ENCODE measurements at places on chromosomes 5 and 9. TPM values are rescaled to one million over a fixed set of nuclear protein-coding genes. Genes with fewer than 3 reads are reported as not detected.

GRCh38 chr5:39091940-39092580 is 17.9 kb upstream of the RICTOR start:
- no peak for DNase-seq

DNA sequence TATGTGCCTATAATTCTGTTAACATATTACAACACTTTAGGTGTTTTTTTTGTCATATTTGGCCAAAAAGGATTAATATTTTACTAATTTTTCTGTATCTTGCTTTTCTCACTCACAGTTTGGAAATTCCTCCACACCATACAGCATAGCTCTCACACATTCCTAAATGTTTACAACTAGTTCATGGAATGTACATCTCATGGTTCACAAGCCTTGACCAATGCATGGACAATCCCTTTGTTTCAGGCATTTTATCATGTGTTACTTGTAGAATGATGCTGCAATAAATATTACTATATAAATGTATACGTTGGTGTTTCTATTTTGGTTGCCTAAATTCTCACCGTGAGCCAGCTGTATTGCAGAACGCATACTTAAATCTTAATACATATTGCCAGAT is 80.5 kb upstream of the SPATA31C2 start:
- no peak for DNase-seq

DNA sequence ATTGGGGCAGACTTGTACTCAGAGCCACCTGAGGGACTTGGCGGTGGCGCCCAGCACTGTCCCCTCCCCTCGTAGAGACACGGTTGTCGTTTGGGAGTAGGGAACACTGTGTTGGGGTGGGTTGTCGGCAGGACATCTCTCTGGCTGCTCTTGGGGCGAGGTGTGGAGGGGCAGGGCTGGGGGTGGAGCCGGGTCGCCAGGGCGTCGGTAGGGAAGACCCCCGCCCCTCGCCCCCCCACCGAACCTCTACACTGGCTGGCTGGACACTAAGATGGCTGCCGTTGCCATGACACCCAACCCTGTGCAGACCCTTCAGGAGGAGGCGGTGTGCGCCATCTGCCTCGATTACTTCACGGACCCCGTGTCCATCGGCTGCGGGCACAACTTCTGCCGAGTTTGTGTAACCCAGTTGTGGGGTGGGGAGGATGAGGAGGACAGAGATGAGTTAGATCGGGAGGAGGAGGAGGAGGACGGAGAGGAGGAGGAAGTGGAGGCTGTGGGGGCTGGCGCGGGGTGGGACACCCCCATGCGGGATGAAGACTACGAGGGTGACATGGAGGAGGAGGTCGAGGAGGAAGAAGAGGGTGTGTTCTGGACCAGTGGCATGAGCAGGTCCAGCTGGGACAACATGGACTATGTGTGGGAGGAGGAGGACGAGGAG is 778 bp downstream of the TRIM41 start:
- DNase-seq: no peak

GRCh38 chr5:16888694-16889124 is 47.4 kb downstream of the MYO10 start:
- DNase-seq: no peak

- DNase-seq: no peak
These were observed 183.2 kb upstream of the DAB2 start for GRCh38 chr5:39608024-39608423.

DNA sequence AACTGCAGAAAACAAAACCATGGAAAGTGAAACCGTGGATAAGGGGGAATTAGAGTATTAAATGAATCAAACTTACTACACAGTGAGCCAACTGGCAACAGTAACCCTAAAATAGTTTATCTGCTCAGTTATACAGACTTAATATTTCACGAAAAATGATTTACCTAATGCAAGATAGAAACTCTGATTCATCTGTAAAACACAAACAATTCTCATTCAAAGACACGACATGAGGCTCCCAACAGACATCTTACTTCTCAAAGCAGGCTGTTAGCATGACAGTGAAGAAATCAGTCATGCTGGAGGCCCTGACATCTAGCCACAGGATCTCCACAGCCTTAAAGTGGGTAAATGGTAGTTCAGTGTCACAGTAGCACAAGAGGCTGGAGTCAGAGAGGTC is 131.2 kb downstream of the FBN2 start:
- DNase-seq: no peak

DNA sequence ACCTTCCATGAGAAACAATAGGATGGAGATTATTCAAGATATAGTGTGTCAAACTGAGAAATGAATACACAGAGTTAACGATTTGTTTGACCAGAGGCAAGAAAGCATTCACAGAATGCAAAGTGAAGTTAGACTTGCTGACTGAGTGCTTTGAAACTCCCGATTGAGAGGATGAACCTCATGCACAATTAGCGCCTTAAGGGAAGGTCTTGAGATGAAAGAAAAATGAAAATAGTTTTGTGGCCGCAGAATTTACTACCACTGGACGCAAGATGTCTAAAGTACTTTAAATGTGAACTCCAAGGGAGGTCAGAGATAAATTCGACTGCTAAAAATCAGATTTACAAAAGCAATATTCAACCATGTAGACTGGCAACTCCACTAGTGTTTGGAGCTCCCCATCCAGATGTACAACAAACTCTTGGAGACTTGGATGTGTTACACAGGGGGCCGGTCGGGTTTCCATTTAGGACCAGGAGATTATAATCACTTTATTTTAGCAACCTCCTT is 707 bp upstream of the RIMOC1 start:
- DNase-seq: no peak

DNA sequence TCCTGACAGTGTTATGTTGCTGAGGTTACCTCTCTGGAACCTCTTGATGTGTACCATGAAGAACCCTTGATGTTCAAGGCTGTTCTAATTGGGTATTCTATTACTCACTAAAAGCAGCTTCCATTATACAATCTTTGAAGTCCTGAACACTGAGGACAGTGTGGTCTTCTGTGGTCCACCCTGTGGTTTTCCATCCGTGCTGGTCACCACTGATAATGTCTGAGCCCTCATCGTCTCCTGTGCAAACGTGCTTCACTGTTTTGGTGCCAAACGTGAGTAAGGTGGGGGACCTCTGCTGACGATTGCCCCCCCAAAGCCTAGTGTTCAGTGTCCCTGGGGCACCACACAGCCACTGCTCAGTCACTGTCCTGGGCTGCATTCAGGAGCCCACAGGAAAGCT is 259.7 kb upstream of the ANKRD55 start:
- DNase-seq: no peak

DNA sequence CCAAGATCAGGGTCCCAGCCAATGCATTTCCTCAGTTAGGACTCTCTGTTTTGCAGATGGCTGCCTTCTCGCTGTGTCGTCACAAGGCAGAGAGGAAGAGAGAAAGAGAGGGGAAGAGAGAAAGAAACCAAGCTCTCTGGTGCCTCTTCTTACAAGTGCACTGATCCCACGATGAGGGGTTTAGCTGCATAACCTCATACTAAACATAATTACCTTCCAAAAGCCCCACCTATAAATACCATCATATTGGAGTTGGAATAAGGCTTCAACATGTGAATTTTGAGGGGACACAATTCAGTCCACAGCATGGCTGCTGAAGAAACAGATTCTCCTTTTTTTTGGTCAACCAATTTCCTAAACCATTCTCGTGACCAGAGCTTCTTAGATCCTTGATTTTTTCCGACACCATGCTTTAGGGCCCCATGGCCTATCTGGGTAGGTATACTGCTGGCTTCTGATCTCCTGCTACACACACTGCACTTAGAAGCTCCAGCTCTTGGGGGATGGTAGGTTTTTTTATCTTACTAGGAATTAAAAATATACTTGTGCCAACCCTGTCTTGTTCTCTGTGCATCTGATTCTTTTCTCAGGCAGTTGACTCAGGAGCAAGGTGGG is 5.1 kb downstream of the CAMK4 start:
- DNase-seq: no peak

GRCh38 chr5:151592855-151593408 is 1.8 kb upstream of the FAT2 start:
- DNase-seq: no peak

DNA sequence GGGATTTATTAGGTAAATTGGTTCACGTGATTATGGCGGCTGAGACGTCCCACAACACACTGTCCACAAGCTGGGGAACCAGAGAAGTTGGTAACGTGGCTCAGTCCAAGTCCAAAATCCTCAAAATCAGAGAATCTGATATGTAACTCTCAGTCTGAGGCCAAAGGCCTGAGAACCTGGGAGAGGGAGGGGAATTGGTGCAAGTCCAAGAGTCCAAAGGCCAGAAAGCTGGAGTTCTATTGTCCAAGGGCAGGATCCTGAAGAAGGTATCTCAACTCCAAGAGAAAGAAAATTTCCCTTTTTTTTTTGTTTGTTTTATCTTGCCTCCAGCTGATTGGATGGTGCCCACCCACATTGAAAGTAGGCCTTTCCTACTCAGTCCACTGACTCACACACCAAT is 83.8 kb downstream of the PRDM9 start:
- DNase-seq: no peak

Gene PCDHA6
- 9.3 TPM for total RNA-seq

GRCh38 chr5:142972064-142972570 is 201.9 kb downstream of the ARHGAP26 start:
- DNase-seq: no peak

DNA sequence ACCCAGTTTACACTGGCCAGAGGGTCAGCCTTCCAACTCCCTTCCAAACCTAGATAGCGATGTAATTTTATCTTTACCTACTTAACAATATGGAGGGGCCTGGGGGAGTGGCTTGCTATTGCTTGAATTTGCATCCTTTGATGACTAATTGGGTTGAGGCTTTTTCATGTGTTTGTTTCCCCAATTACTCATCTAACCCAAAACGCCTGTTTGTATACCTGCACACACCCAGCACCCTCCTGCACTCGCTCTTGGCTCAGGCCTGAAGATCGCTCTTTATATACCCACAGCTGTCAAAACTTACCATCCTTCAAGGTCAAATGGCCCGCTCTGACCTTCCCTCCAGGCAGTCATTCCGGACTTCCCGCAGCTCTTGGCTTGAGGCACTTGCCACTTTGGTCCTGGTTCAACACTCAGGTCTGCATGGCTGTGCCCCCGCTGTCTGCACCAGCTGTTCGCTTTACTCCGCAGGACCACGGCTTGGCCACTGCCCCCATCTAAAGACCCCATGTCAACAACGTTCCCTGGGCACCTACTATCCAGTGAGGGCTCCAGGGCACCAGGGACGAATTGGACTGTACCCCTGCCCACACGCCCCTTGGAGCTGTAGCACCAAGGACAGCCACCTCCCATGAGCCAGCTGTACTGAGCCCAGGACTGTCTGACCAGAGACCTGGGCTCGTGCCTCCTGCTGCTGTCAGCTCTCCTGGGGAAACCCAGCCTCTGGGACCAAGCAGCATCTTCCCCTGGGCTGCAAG is 76.1 kb upstream of the ADAMTS2 start:
- no peak for DNase-seq

Gene FAT2
- total RNA-seq: 0.80 TPM

Gene IL3
- not detected for total RNA-seq

- DNase-seq: no peak
These were observed 4.7 kb upstream of the BNIP1 start for GRCh38 chr5:173139631-173140030.

DNA sequence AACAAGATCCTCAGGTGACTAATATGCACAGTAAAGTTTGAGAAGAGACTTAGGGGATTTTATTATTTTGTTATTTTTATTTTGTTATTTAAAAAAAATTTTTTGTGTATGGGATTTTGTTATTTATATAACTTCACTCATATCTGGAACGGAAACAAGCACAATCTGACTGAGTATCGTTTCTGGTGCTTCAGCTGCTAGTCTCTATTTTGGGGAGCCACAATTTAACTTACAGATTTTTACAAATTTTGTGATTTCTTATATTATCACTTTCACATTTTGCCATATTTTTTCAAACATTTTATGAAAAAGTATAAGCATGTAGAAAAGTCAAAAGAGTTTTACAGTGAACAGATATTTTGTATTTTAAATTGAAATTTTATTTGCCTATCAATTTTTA is 208.7 kb downstream of the CCDC171 start:
- no peak for DNase-seq

DNA sequence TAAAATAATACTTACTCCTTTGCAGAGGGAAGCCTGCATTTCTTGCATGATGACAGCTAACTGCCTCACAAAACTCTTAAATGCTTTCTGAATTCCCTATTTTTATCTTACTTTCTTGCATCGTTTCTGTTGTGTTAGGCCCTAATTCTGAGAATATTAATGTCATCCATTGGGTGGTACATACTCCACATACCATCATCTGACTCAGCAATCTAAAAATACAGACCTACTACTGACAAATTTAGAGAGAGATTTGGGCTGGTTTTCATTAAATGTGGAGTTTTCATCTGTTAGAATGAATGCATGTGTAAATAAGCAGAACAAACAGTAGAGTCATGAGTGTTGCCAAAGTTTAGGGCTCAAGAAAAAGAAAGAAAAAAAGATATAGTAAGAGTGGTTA is 26.5 kb upstream of the KCNN2 start:
- DNase-seq: no peak

Gene PTGES2
- total RNA-seq: 85.0 TPM

- no peak for DNase-seq
These were observed 74.7 kb downstream of the KIF24 start for GRCh38 chr9:34254141-34254913.

DNA sequence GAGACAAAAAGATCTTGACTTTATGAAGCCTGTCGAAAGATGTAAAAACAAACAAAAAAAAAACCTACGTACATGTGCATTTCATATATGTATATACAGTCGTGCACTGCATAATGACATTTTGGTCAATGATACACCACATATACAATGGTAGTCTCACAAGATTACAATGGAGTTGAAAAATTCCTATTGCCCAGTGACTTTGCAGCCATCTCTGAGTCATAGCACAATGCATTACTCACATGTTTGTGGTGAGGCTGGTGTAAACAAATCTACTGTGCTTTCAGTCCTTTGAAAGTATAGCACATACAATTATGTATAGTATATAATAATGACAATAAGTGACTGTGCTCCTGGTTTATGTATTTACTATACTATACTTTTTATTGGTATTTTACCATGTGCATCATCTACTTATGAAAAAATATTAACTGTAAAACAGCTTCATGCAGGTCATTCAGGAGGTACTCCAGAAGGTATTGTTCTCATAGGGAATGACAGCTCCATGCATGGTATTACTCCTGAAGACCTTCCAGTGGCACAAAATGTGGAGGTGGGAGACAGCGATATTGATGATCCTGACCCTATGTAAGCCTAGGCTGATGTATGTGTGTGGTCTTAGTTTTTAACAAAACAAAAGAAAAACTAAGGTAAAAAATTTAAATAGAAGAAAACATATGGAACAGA is 73.7 kb upstream of the FST start:
- DNase-seq: no peak

DNA sequence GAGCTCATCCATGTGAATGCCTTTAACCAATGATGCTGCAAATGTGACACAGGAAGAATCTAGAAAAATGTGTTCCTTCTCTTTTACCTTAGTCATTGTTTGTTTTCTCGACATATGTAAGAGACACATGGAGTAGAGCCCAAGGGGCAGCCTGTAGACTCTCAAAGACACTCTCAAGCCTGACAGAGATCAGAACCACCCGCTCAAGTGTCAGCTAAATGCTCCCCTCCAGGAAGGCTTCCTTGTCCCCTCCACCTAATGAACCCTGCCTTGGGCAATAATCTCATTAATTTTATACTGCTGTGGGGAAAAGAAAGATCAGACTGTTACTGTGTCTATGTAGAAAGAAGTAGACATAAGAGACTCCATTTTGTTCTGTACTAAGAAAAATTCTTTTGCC is 157.4 kb downstream of the MUSK start:
- no peak for DNase-seq

Gene ETF1
- 80.0 TPM for total RNA-seq

Data from type B pancreatic cell (in vitro differentiated cells).